ENCODE measurements at places on chromosomes 5 and 9.

GRCh38 chr9:3240656-3241268 lies 285.0 kb downstream of the RFX3 start:
- DNase-seq = peak; percentile 25

- DNase-seq = no peak
Observed at GRCh38 chr9:95022657-95023056, 294.9 kb downstream of the FANCC start.

DNA sequence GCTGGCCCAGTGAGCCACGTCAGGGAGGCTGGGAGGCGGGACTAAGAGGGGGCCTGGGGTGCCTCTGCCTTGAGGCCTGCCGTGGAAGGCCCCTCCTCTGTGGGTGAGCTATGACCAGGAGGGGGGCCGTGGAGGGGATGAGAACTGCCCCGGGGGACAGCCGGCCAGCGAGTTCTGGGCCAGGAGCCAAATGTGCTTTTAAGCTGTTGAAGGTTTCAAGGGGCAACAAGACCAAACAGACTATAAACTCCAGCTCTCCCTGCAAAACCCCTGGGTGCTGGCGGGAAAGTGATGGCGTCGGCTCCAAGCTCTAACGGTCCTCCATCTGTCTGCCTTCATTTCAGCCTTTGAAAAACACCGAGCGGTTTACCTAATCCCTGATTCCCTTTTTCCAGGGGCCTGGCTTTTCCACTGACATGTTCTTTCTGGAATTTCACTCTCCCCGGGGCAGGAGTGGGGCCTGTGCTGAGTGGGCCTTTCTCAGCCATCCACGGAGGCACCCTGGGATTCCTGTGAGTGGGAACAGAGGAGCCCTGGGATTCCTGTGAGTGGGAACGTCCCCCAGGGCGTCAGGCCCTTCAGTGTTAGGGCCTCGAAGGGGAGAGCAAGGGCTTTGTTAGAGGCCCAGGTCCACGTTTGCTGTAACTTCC lies 65.6 kb downstream of the COL5A1 start:
- peak; percentile 63 for DNase-seq

DNA sequence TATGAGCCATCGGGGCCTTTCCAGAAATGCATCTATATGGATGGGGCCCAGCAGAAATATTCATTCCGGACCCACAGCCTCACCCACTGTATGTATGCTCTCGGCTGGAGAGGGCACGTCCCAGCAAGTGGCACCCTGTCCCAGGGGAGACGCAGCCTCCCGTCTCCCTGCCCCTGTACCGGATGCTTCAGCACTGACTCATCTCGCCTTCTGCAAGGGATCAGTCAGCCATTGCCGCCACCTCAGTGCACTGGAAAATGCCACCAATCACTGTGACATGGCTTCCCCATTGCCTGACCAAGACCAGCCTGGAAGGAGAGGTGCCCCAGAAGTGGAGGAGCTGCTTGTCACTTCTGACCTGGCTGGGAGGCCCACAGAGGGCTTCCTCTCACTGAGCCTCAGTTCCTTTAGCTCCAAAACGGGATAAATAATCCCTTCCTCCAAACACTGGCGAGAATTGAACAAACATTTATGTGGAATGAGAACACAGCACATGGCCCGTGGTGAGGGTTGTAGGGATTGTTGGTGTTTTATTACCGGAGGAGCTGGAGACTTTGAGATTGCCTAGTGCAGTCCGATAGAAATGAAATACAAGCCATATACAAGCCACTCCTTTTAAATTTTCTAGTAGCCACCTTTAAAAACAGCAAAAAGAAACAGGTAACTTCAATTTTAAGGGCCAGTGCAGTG lies 43.9 kb upstream of the ORM1 start:
- no peak for DNase-seq
